ENCODE measurements at places on chromosomes 2 and 18.

GRCh38 chr2:192047315-192048107, 147.2 kb downstream of the TMEFF2 start:
- no peak for DNase-seq

- no peak for DNase-seq
These were observed 12.3 kb downstream of the TOGARAM2 start for GRCh38 chr2:28993206-28993960.

GRCh38 chr2:221434142-221434541, 138.0 kb downstream of the EPHA4 start:
- no peak for DNase-seq

DNA sequence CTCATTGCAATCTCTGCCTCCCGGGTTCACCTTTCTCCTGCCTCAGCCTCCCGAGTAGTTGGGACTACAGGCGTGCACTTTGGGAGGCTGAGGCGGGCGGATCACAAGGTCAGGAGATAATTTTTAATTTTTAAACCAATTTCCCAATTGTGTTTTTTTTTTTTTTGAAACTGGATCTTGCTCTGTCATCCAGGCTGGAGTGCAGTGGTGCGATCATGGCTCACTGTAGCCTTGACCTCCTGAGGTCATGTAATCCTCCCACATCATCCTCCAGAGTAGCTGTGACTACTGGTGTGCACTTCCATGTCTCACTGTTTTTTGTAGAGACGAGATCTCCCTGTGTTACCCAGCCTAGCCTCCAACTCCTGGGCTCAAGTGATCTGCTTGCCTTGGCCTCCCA, 49.3 kb downstream of the GLS start:
- no peak for DNase-seq

DNA sequence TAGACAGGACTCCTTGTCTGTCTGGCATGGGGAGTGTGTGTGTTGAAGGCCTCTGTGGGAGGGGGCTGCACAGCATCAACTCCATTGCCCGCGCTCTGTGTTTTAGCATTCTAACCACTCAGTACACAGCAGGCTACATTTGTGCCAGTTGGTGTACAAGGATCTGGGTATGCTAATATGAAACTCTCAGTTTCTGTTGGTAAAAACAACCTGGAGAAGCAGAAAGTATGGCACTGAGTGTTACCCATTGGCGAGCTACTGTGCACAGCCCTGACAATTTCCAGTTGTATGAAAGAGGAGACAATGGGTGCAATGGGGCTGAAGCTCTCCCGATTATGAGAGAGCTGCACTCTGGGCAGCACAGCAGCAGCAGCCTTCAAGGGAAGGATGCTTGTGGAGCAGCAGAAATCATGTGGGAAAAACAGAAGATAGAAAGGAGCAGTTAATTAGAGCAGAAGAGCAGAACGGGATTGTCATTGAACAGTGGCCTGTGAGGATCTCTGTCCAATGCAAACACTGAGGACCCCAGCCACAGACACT, 443.6 kb downstream of the CBLN2 start:
- DNase-seq, result no peak

DNA sequence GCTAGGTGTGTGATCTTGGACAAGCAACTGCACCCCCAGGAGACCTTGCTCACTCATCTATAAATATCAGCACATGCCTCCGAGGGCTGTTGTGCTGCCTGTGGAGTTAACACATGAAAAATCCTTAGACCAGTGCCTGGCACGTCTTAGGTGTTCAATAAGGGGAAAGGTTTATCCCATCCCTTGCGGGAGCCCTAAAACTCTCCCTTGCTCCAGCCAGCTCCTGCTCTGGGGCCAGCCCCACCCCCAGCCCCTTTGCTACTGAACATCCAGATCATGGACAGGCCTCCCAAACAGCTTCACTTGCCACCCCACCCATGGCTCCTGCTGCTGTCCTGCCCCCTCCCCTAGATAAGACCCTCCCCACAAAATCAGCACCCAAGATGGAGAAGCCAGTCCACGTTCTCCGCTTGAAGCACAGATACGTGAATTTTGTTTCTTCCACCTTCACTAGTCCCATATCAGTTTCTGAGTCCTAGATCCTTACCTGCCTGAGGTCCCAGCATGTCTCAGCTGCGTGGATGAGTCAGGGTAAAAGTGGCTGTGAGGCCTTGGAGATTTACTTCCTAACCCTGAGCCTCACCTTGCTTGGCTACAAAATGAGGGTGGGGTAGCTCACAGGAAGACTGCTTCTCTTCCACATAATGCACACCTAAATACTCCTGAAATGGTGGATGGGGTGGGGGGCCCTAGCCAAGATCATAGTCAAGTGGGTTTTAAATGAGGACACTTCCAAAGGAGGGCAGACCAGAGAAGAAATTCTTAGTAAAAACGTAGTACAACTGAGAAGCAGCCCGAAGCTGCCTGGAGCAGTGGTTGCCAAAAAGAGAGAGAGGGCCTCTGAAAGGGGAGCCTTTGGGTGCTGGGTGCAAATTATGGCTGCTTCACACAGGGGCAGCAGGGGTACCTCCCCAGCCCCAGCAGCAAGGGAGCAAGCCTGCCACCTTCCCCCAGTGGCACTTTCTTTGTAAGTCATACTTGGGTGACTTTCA, 40.4 kb downstream of the C1QL2 start:
- DNase-seq, result no peak

GRCh38 chr18:47809420-47809819, 121.0 kb downstream of the SMAD2 start:
- no peak for DNase-seq

DNA sequence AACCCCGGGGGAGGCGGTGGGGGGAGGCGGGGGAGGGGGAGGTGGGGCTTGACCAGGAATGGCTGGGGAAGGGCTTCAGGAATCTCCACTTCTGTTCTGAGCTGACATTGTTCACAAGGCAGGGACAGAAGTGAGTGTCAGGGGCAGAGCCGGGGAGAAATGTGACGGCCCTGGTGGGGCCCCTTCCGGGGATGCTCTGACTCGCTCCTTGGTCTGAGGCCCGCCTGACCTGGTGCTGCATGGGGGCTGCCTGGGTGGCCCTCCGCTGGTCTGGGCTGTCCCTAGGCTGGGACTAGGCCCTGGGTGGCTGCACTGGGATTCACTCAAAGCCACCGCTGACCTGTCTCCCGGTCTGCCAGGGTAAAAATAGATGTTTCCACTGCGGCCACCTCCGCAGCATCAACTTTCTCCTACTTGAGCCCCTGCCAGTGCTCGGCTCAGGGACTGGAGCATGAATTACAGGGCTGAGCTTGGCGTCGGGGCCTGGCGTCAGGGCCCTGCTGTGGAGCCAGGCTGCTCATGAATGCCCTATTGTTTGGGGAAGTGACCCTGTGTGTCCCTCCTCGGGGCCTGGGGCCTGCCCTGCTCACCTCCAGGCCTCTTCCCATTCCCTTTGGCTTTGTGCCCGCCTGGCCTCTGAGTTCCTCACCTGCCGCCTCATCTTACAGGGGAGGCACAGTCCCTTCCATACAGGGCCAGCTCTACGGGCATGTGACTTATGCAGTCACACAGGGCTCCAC, 247.5 kb downstream of the DYSF start:
- DNase-seq, result peak; percentile 43

DNA sequence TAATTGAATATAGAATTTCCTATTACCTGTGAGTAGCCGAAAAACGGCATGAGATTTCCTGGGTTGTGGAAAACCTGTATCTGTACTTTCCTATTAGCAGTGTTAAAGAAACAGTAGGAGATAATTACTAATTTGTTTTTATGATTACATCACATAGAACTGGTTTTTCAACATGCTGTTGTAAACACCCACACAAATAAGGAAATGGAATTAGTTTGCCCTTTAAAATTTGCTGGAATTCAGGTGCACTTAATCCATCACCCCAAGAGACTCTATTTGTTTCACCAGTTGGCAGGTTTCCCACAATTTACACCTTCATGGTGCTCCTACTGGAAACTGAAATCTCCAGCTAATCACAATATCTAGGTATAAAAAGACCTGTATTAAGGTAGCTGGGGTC, 274.1 kb upstream of the SLC8A1 start:
- no peak for DNase-seq

Measured in RWPE2 (cell line).